G401 (cell line): ENCODE measurements at places on chromosomes 4 and X. TPM values are rescaled to one million over a fixed set of nuclear protein-coding genes. Genes with fewer than 3 reads are reported as not detected.

DNA sequence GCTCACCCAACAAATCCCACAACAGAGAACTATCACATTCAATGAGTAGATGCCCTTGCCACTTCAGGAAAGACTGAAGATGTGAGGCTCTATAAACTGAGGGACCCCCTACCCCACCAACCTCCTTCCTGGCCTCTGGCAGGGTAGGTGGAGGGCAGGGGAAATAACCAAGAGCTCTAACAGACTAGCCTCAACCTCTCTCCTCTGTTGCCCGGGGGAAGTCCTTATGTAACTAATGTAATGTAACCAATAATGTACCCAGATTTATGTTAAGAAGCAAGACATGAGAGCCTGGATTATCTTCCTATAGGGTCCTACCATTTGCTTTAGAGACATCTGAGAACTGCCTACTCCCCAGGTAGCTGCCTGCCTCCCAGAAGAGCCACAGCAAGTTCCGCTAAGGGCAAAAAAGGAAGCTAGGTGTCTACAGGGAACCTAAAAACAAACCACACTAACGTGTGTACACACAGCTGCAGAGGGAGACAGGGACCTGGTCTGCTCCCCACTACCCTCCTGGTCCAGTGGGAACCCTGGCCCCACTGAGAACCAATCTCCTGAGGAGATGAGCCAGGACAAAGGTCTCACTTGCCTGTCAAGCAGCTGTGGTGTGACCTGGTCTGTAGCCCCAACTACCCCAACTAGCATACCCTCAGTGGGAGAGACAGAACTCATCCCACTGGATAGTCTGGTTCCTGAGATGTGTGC lies 17.7 kb downstream of the OTUD5 start:
- no peak for DNase-seq

GRCh38 chr4:150206265-150206664 lies 128.0 kb downstream of the DCLK2 start:
- DNase-seq: no peak

Gene HAND2
- total RNA-seq: 0.41 TPM in 1 of 2 replicates, not detected in the other

GRCh38 chr4:6956434-6957147 lies 47.0 kb downstream of the TBC1D14 start:
- DNase-seq: no peak

Gene COMMD8
- total RNA-seq: 41.1 and 43.4 TPM in 2 replicates
